Type B pancreatic cell (in vitro differentiated cells): ENCODE measurements at places on chromosomes 6 and 20. TPM values are rescaled to one million over a fixed set of nuclear protein-coding genes. Genes with fewer than 3 reads are reported as not detected.

CD93 gene
- total RNA-seq = 0.05 TPM in 1 of 2 replicates, not detected in the other

FAM209B gene
- 0.63 TPM in 1 of 2 replicates, not detected in the other for total RNA-seq

UNC5CL gene
- total RNA-seq = 3.1 and 5.1 TPM in 2 replicates

VSTM2L gene
- 11.4 and 11.6 TPM in 2 replicates for total RNA-seq

GRCh38 chr6:127381384-127381783 is 38.0 kb upstream of the ECHDC1 start:
- H3K36me3 ChIP-seq = peaks cover 14% of the 10 kb centered on the region
- H3K4me1 ChIP-seq = peaks cover 9% of the 10 kb centered on the region
- no peak for DNase-seq
- no peak overlapping the region for H3K27ac ChIP-seq
- H3K27me3 ChIP-seq = no peaks in the 10 kb centered on the region

GRCh38 chr20:52524861-52525260 is 333.3 kb upstream of the ZFP64 start:
- no peak for DNase-seq
- peaks cover 10% of the 10 kb centered on the region for H3K27me3 ChIP-seq
- H3K27ac ChIP-seq = no peak overlapping the region
- no peak overlapping the region for H3K4me3 ChIP-seq
- no peaks in the 10 kb centered on the region for H3K36me3 ChIP-seq

- no peak for DNase-seq
- no peaks in the 10 kb centered on the region for H3K36me3 ChIP-seq
- H3K27ac ChIP-seq = peak overlapping the region; percentile 92
- peaks cover 30% of the 10 kb centered on the region for H3K4me1 ChIP-seq
- H3K27me3 ChIP-seq = no peaks in the 10 kb centered on the region
Observed at GRCh38 chr20:53828088-53828681, 234.5 kb upstream of the ZNF217 start.

GRCh38 chr6:49766762-49767161 is 20.3 kb downstream of the PGK2 start:
- H3K27me3 ChIP-seq = peaks cover 4% of the 10 kb centered on the region
- no peaks in the 10 kb centered on the region for H3K36me3 ChIP-seq
- H3K4me1 ChIP-seq = no peaks in the 10 kb centered on the region

DNA sequence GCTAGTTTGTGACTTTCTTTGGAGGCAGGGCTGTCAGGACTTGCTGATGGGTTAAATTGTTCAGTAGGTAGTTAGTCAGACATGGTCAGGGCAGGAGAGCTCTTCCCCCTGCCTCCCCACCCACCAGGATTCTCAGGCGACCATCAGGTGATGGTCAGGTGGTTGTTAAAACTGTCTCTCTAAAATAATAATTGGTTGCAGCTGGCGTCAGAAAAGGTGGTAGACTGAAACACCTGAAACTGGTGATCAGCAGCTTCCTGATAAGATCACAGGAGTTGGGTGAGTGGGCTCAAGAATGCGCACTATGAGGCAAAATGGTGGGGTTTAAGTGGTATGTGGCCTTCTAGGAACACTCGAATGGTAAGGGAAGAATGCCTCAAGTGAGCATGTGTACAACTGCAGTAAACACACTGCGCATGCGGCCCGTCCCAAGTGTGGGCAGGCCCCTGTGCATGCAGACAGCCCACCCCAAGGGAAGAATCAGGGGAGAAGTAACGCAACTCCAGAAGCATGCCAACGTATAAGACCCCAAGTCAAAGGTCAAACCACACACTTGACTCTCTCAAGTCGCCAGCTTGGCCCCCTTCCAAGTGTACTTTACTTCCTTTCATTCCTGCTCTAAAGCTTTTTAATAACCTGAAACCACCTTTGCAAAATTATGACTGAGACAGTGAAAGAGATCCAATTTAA is 7.9 kb upstream of the BLCAP start:
- peak overlapping the region; percentile 49 for H3K27ac ChIP-seq
- DNase-seq = peak; percentile 36
- peaks cover 6% of the 10 kb centered on the region for H3K4me1 ChIP-seq
- no peak overlapping the region for H3K4me3 ChIP-seq

DNA sequence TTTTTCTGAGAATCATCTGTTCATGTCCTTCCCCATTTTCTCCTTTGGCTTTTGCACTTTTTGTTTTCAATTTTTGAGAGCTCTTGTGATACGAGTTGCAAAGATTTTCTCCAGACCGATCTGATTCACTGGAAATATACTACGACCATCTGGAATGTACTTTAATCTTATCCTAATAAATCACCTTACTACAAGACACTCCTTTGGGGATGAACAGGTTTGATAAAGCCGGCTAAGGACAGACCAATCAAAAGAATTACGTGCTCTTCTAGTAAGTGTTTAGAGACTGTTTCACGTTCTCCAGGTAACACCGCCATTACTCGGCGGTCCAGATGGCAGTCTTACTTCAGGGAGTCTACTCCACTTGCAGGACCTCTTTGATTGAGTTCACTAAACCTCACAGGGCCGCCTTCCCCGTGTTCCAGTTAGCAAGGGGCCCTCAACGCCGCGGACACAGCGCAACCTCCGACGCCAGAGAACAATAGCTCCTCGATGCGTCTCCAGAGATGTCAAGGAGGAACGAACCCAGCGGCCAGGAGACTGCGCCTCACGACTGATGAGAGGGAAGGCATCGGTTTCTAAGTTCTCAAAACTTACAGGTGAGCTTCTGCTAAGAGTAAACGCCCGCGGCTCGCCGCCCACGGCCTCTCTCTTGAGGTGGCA is 920 bp upstream of the WTAP start:
- H3K4me3 ChIP-seq = peak overlapping the region; percentile 94
- H3K27me3 ChIP-seq = peaks cover 3% of the 10 kb centered on the region
- H3K27ac ChIP-seq = peak overlapping the region; percentile 99
- H3K4me1 ChIP-seq = peaks cover 21% of the 10 kb centered on the region

DNA sequence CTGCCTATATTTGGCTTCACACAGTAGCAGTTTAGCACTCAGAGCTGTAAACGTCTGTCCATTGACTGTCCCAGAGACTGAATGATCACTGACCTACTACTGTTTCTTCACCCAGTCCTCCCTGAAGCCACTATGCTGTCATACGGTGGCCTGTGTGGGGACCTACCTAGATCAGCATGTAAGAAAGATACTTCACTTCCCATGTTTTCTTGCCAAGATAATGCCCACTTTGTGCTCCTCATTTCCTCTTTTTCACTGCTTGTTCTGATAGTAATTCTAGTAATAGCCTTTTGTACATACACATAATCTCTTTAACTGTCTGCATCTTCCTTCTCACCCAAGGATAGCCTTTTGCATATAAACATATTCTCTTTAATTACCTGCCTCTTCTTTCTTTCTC is 109.9 kb upstream of the TIAM2 start:
- H3K27ac ChIP-seq = no peak overlapping the region
- peaks cover 7% of the 10 kb centered on the region for H3K4me1 ChIP-seq
- no peak for DNase-seq

DNA sequence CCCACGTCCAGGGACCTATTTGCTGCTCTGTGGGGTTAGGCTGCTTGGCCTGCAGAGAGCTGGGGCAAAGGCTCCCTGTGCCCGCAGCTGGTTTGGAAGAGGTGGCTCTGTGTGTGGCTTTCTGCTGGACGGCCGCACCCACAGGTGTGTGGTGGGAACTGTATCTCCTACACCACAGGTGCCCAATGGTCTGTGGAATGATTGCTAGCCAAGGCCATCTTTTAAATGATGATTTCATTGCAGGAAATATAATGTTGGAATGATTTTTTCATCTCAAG is 178.4 kb downstream of the DLL1 start:
- DNase-seq = peak; percentile 51
- peaks cover 10% of the 10 kb centered on the region for H3K27me3 ChIP-seq
- H3K4me3 ChIP-seq = no peak overlapping the region
- peaks cover 8% of the 10 kb centered on the region for H3K4me1 ChIP-seq
- no peak overlapping the region for H3K27ac ChIP-seq
- H3K36me3 ChIP-seq = no peaks in the 10 kb centered on the region

DNA sequence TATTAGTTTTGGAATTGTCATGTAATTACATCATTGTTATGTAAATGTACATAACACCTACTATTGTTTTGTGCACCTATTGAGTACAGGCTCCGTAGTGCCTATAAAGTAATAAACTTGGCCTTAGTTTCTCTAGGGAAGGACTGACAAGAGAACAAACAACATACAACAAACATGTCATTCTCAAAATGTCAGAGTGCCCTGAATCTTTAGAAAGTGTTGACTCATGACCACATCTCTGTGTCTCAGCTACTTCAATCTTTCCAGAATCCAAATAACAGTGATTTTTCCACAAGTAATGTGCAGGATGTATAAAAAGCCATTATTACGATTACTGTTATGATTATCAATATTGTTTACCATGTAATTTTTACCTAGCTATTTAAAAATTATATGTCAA is 17.2 kb downstream of the LAMP5 start:
- no peaks in the 10 kb centered on the region for H3K36me3 ChIP-seq
- H3K4me1 ChIP-seq = peaks cover 13% of the 10 kb centered on the region
- no peak overlapping the region for H3K4me3 ChIP-seq
- peaks cover 13% of the 10 kb centered on the region for H3K27me3 ChIP-seq

DNA sequence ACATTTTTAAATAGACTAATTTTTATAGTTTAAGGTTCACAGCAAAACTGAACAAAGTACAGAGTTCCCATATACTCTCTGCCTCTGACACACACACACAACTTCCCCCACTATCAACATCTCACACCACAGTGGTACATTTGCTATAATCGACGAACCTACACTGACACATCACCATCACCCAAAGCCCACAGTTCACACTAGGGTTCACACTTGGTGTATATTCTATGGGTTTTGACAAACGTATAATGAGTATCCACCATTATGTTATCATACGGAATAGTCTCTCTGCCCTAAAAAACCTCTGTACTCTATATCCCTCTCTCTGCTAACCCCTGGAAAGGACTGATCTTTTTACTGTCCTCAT is 15.6 kb downstream of the TMEM30A start:
- peaks cover 26% of the 10 kb centered on the region for H3K4me1 ChIP-seq
- DNase-seq = no peak
- H3K4me3 ChIP-seq = no peak overlapping the region

DNA sequence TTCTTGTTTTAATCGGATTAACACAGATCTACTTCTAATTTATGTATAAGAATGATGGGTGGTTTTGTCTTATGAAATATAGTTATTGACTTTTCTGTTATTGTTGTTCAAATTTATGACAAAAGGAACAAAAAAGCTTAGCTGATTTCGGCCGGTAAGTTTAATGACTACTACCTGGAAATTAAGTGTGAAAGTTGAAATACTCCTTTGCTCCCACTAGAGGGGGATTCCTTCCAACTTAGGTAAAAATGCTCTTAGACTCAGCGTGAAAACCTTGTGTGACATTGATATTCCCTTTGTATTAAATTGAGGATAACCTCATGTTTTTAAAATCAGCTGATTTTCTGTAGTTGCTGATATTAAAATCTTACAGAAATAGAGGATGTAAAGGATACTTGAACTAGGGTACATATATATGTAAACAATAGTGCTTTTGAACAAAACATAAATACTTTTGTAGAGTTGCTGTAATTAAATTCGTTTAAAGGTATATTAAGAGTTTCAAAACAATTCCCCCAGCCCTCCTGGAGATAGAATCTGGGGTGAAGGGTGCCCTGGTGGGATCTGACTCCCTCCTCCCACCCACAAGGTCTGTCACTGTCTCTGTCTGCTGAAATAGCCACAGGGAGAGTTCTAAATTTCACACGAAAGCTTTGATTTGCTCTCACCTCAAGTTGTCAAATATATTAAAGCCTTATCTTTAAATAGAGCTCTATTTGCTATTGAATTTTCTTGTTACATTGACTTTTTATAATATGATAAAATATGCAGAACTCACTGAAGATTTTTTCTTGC is 257.5 kb downstream of the ARID1B start:
- H3K27me3 ChIP-seq = no peaks in the 10 kb centered on the region
- peak overlapping the region; percentile 51 for H3K27ac ChIP-seq
- no peak for DNase-seq
- H3K36me3 ChIP-seq = no peaks in the 10 kb centered on the region
- peaks cover 11% of the 10 kb centered on the region for H3K4me1 ChIP-seq
- no peak overlapping the region for H3K4me3 ChIP-seq

DNA sequence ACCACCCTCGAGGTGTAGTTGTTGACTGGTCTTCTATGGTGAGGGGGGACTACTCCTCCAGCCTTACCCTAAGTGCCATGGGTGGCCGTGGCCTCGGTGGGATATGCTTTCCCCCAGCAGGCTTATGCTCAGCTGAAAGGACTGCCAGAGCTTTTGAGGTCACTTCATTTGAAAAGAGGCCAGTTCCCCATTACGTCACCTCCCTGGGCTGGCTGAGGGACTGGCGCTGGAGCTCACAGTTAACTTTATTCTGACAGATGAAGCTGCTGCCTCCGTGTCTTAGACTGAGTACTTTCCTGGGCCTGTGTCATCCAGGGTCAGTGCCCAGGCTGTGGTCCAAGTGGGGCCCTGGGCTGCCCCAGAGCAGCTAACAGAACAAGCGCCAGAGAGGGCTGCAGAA is 42.8 kb upstream of the PCMTD2 start:
- H3K27me3 ChIP-seq = peaks cover 21% of the 10 kb centered on the region
- no peaks in the 10 kb centered on the region for H3K36me3 ChIP-seq
- H3K27ac ChIP-seq = no peak overlapping the region
- H3K4me3 ChIP-seq = no peak overlapping the region
- peaks cover 6% of the 10 kb centered on the region for H3K4me1 ChIP-seq

DNA sequence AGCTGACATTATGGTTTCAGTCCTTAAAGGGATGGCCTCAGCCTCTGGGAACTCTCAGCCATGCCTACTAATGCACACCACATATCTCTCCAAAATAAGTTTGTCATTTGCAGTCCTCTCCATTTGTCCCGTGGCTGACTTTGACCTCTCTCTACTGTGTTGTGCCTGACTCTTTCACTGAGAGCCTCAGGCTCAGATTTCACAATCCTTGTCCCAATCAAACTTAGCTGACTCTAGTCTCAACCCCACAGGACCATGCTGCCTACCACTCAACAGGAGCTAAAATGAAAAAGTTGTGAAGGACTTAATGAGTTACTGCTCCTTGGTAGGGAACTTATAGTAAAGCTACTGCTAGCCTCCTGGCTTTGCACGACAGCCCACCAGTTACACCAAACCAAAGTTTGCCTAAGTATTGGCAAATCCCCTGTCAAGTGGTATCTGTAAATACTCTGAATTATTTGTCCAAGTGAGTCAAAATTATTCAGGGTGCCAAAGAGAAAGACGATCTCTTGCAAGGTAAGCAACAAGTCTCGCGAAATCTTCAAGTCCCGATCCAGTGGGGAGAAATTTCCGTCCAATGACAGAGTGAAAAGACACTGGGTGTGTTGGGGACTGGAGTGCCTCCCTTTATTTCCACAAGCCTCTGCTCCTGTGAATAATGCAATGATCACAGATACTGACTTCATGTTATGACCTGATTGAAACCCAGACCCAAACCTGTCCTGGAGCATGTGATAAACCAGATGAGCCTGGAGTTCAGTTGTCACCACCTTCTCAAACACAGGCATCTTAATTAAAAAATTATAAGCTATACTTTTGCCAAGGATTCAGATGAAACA is 124.4 kb upstream of the FOXQ1 start:
- H3K4me3 ChIP-seq = no peak overlapping the region
- peaks cover 4% of the 10 kb centered on the region for H3K4me1 ChIP-seq
- no peaks in the 10 kb centered on the region for H3K27me3 ChIP-seq
- no peak overlapping the region for H3K27ac ChIP-seq

GRCh38 chr6:12956991-12957320 is 240.4 kb downstream of the PHACTR1 start:
- H3K36me3 ChIP-seq = no peaks in the 10 kb centered on the region
- peaks cover 30% of the 10 kb centered on the region for H3K4me1 ChIP-seq
- H3K27me3 ChIP-seq = peaks cover 72% of the 10 kb centered on the region
- DNase-seq = no peak

- no peaks in the 10 kb centered on the region for H3K36me3 ChIP-seq
- peaks cover 13% of the 10 kb centered on the region for H3K27me3 ChIP-seq
- peak overlapping the region; percentile 59 for H3K27ac ChIP-seq
- peak overlapping the region; percentile 21 for H3K4me3 ChIP-seq
- DNase-seq = no peak
- peaks cover 17% of the 10 kb centered on the region for H3K4me1 ChIP-seq
Observed at GRCh38 chr20:6492271-6493055, 275.0 kb upstream of the BMP2 start.
